ENCODE measurements at places on chromosomes 4 and X.

DNA sequence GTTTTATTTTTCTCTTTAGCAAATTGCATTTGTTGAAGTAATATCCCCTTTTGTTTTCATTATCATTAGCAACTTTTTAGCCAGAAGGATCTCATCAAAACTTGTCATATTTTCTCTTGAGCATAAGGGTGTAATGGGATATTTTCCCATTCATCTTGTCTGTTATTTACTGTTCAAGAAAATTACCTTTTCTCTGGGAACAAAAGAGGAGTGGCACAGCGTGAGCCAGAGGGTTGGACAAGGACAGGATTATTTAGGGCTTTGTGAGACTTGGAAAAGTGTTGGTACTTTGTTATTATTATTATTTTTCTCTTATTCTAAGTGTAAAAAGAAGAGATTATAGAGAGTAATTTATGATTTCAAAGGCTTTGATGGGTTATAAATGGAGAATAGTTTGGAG is 135.9 kb downstream of the PRKX start:
- DNase-seq, result no peak

DNA sequence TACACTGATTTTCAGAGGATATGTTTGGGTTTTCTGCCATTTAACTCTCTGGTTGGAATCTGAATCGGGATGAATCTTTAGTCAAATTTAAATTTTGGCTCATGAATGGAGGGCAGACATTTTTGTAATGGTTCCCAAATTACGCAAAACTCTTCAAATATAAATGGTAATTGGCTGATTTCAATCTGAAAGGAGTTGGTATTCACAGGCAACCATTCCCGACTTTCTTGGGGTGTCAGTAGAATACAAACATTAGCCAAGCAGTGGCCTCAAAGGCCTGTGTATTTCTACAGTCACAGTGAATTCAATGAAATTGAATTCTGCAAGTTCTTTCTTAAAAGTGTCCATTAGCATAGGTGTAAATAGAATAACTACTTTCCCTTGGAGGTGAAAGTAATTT is 668.8 kb upstream of the PRKX start:
- no peak for DNase-seq

DNA sequence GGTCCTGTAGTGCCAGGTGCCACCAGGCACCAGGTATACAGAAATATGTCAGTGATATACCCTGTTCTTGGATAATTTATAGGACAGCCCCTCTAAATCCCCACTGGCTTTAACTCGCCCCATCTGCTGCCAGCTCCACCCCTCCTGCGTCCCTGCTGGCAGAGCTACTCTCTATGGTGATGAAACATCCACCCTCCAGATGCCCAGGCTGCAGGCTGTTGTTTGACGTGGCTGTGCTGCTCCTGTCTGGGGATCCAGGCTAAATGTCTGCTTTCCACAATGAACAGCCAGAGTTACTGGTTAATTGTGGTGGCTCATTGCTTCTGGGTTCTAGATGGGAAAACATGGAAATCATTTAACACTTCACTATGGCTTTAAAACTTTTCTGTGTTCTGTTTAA is 12.9 kb downstream of the NHSL2 start:
- DNase-seq, result no peak

- no peak for DNase-seq
Observed at GRCh38 chrX:148601034-148601433, 100.6 kb downstream of the AFF2 start.

All from activated CD4-positive, alpha-beta T cell treated with anti-CD3 and anti-CD28 coated beads, Interleukin-2, amount 50 U/mL, for 4 hours (primary cell).